ENCODE measurements at places on chromosomes 6 and 20.

GRCh38 chr20:39705032-39705431, 742.9 kb downstream of the DHX35 start:
- no peak for DNase-seq

- DNase-seq = no peak
Observed at GRCh38 chr6:12545619-12546409, 170.8 kb upstream of the PHACTR1 start.

DNA sequence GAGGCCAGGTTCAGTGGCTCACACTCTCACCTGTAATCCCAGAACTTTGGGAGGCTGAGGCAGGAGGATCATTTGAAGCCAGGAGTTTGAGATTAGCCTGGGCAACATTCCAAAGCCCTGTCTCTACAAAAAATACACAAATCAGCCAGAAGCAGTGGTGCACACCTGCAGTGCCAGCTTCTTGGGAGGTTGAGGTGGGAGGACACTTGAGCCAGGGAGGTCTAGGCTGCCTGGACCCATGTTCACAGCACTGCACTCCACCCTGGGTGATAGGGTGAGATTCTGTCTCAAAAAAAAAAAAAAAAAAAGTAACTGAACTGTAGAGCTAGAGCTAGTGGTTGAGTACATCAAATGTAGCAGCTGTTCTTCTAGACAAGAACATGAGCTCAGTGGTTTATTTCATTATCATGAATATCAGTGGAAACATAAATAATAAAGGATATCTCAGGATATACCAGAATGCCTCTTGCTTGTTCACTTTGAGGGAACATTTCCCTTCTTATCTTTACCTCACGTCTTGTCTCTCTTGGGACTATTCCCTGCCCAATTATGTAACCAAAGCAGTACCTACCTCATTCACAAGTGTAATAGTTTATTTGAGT, 17.6 kb downstream of the NANP start:
- no peak for DNase-seq

GRCh38 chr6:93391965-93392364, 27.4 kb downstream of the EPHA7 start:
- no peak for DNase-seq

DNA sequence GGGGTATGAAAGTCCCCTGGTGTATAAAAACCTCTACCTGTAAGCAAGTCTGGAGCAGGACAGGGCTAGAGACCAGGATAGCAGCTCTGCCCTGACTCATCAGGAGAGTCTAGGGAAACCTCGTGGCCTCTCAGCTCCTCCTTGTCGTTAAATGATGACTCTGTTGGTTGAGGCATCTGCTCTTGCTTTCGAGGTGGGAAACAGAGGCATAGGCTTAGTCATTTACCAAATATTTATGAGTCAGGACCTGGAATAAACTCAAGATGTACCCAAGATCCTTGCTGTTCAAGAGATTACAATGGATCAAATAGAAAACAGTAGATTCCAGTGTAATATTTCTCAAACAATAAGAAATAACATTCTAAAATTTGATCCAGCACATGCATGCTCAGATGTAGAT, 5.5 kb downstream of the MANBAL start:
- no peak for DNase-seq

GRCh38 chr20:32456869-32457478, 98.8 kb downstream of the ASXL1 start:
- no peak for DNase-seq

DNA sequence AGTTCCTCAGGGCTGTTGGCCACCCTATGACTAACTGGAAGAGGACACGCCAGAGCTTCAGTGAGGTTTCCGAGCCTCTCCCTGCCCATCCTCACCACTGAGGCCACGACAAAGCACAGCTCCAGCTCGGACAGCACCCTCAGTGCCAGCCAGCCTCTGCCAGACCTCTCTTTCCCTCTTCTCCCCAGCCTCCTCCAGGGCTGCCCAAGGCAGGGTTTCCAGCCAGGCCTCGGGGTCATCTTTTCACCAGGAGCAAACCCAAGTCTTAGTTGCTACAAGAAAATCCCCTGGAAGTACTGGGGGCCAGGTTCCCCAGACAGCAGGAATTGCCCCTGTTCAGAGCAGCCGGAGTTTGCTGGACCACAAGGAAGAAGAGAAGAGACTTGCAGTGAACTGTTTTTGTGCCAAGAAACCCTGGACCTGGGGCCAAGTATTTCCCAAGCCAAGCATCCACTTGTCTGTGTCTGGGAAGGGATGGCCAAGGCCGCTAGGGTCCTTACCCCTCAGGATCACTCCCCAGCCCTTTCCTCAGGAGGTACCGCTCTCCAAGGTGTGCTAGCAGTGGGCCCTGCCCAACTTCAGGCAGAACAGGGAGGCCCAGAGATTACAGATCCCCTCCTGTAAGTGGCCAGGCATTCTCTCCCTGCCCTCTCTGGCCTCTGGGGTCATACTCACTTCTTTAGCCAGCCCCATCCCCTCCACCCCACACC, 41.6 kb downstream of the PLAGL2 start:
- no peak for DNase-seq

DNA sequence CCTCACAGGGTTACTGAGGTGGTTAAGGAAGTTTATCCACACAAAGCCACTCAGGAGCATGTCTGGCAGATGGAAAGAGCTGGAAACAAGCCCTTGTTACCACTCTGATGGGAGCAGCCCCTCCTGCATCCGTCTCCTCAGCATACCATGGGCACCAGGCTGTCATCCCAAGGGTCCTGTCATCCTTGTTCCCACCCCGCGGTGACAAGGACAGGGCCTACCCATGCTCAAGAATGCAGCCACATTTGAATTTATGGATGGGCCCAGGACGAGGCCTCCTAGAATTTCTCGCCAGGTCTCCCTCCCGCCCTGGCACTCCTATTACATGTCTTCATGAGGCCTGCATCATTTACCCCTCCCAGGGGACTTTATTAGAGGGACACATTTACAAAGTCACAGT, 60.0 kb downstream of the NPEPL1 start:
- DNase-seq = no peak

DNA sequence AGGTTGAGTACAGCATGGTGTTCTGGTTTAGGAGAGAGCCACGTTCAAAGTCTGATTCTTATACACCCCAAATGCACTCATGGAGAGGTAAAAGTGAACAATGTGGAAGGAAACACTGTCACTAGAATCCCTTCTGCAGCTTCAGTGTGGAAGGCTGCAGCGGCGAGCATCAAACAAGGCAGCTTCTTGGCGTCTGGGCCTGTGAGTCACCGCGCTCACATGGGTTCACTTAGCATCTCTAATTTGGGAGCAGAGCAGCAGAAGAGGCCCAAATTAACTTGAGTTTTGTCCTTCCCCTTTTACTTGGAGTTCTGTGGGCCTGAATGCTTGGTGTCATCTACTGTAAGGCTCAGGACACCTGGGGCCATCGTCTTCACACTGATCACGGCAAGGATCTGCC, 10.9 kb upstream of the E2F1 start:
- no peak for DNase-seq

DNA sequence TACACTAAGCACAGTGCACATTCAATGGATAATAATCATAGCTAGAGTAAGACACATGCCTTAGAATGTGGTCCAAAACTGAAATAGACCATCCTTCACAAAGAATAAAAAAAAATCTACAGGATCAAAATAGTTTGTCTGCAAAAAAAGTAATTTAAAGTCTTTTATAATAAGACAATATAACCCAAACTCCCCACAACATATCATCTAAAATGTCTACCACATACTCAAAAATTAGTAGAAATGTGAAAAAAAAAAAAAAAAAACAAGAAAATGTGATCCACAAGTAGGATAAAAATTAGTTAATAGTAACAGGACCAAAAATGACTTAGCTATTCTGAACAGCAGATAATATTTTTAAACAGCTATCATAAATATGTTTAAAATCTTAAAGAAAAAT, 557.2 kb upstream of the ARID1B start:
- DNase-seq = no peak

DNA sequence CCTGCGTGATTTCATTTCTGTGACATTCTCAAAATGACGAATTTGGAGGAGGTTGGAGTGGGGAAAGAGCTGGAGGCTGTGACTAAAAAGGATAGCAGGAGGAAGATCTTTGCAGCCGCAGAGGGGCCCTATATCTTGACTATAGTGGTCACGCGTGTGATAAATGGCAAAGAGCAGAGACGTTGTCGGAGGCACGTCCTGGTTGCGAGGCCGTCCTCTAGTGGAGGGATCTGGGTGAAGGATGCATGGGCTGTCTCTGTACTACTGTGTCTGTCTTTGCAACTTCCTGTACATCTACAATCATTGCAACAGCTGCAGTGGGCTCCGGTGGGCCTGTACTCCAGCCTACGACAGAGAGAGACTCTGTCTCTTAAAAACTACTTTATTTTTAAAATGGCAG, 76.6 kb downstream of the YTHDF1 start:
- no peak for DNase-seq

- no peak for DNase-seq
Observed at GRCh38 chr20:4320291-4320690, 304.9 kb upstream of the RNF24 start.

DNA sequence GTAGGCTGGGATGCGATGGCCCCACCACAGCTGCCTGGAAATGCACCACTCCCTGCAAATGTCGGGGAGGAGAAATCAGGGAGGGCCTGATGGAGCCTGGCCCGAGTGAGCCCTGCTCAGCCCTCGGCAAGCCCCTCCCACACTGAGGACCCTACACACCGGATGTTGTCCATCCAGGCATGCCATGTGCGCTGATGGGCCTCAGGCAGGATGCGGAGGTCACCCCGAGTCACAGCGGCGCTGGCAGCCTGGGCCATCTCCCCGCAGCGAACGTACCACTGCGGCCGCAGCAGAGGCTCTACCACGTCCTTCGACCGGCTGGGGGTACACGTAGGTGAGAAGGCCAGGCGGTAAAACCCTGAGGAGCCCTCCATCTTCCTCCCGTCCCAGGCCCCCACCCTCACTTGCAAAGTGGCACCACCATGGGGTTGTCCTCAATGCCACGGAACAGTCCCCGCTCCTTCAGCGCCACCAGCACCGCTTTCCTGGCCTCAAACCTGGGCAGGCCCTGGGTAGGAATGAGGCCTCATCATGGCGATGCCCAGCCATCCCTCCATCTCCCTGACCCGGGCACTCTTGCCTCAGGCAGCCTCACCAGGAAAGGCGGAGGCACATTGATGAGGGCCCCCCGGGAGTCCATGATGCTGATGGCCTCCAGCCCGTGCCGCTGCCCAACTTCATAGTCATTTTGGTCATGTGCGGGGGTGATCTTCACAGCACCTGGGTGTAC, 5.2 kb upstream of the VWA7 start:
- DNase-seq = no peak

DNA sequence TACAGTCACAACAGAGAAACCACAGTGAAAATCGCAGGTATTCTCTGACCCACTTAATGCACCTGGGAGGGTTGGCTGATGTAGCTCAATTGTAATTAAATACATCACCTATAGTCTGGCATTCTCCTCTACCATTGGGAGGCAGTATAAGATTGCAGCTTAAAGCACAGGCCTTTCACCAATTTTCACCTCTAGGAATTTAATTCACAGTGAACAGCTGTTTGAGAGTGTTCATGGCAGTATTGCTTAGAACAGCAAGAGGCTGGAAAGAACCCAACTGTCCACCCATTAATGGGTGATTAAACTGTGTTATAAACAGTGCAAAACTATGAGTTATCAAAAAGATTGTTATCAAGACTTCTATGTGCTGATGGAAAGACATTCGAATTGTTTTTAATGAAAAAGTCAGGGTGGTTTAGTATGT, 2.0 kb downstream of the EDEM2 start:
- DNase-seq = no peak

DNA sequence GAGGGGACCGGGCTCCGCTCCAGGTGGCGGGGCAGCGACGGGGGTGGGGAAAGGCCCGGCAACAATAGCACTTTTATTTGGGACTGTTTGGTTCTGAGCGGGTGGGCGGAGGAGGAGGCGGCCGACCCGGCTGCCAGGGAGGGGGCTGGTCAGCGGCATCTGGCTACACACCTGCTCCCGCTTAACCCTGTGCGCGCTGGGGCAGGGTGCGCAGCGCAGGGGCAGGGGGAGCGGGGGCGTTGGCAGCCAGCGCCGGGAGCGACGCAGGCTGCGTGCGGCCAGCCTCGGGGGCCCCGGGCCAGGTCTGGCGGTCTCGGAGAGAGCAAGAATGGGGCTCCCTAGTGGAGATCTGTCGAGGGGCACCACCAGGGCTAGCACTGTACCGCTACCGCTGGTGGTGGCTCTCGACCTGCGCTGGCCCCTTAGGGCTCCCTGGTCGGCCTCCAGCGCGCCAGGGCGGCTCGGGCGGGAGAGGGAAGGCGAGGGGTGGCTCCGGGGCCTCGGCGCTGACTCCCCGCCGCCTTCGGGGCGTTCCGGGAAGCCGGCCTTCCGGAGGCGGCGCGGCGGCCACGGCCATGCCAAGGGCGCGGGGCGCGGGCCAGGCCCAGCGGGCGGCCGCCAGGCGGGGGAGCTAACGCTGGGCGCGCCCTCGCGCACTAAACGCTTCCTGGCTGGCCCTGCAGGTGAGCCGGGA, 92.4 kb downstream of the NCR2 start:
- no peak for DNase-seq

DNA sequence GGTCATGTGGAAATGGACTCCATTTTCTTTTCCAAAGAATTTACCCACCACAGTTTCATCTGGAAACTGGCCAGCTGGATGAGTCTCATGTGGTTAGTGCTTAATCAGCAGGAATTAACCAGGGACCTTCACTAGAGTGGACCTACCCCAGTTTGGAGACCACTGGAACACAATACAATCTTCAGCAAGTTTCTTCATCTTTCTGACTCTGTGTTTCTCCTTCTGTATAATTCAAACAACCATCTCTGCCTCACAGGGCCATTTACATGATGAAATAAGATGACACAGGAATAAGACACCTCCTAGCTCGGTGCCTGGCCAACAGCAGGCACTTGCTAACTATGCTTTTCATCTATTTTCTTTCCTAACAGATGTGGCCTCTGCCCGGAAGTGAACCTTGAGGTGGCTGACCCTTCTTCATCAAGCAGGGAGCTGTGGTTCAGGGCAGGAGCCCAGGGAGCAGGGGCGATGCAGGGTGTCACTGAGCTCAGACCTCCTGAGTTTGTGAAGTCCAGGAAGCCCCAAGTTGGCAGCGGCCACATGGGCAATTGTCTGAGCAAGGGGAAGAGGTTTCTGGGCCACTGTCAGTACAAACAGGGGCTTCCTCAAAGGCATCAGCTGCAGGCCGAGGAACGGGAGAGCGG, 98.8 kb downstream of the SOD2 start:
- no peak for DNase-seq

DNA sequence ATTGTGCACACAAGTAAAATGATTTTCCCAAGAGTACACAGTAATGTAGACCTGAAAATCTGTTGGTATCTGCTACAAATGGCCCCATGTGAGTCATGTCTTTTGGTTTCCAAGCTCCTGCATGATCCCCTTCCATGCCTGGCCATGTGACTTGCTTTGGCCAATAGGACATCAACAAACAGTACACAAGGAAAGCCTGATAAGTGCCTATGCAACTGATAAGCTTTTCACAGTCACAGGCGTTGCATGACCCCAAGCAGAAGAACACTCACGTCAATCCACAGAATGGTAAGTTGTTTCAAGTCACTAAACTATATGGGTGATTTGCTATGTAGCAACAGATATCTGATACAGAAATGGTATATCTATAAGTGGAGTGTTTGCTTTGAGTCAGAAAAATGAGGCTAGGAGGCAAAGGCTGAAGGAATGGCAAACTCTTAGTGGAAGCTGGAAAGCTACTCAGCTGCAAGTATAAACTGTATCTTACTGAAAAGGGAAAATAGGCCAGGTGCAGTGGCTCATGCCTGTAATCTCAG, 160.1 kb upstream of the BEND3 start:
- DNase-seq = no peak

- DNase-seq = no peak
Observed at GRCh38 chr20:48984575-48985219, 61.4 kb upstream of the CSE1L start.

- DNase-seq = no peak
Observed at GRCh38 chr20:57711826-57712225, 2.0 kb upstream of the PMEPA1 start.

Data from activated gamma-delta T cell treated with anti-CD3 and anti-CD28 coated beads, Interleukin-2, amount 50 U/mL, for 16 hours (primary cell).